ENCODE measurements at places on chromosomes 5 and 9.

GRCh38 chr9:89600831-89601230 lies 4.0 kb upstream of the GADD45G start:
- DNase-seq: no peak

DNA sequence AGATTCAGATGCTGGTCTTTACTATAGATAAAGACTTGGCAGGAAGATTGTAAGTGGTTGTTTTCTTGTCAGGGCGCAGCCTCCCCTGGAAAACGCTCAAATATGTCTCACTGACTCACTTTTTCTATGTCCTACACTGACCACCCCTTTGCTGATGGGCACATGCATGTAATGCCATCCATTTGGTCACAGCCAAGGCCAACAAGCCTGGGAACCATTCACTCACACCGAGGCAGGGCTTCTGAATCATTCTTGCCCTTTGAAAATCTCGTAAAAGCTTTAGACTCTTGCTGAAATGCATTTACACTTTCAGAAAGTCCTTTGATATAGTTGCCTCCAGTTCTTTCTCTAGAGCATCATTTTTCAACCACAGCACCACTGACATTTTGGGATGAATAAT lies 249.4 kb downstream of the ACTL7B start:
- DNase-seq: no peak

- DNase-seq: no peak
Observed at GRCh38 chr5:130868186-130868840, 296.7 kb downstream of the HINT1 start.

DNA sequence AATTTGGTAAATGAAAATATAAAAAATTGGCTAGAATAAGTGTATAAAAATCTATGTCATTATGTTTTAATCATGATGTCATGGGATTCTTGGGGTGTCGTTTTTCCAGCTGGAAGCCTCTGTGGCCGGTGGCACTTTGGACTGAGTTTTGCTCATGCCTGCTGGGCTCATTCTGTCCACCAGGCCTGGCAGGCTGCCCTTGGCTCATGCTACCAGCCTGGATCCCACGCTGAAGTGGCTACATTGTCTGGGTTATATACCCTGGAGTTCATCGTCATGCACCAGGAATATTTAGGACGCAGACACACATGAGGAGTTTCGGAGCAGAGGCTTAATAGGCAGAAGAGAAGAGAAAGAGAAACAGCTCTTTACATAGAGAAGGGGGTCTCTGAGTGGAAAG lies 1913.7 kb upstream of the WWC1 start:
- DNase-seq: no peak

GRCh38 chr9:116149844-116150243 lies 3.7 kb upstream of the PAPPA start:
- DNase-seq: no peak

- no peak for DNase-seq
Observed at GRCh38 chr9:137280474-137281344, 3.2 kb downstream of the TOR4A start.

GRCh38 chr9:98240475-98240874 lies 15.0 kb downstream of the TBC1D2 start:
- no peak for DNase-seq

DNA sequence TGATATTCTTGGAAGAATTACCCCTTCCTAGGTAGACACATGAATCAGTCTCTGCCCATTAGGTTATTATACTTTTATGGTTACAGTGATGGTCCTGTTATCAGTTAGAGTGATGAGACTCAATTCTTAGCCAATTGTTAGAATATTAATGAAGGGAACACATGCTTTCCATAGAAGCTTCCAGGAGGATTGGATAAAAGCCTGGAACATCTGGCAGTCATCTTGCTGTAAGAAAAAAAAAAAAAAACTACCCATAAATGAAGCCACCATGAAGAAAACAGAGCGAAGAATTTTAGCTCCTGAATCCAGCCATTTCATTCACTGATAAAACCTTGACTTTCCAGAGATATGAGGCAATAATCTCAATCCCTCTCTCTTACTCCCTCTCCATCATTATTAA lies 262.5 kb upstream of the GRIN3A start:
- DNase-seq: no peak

- DNase-seq: no peak
Observed at GRCh38 chr9:98911042-98911441, 32.7 kb upstream of the COL15A1 start.

DNA sequence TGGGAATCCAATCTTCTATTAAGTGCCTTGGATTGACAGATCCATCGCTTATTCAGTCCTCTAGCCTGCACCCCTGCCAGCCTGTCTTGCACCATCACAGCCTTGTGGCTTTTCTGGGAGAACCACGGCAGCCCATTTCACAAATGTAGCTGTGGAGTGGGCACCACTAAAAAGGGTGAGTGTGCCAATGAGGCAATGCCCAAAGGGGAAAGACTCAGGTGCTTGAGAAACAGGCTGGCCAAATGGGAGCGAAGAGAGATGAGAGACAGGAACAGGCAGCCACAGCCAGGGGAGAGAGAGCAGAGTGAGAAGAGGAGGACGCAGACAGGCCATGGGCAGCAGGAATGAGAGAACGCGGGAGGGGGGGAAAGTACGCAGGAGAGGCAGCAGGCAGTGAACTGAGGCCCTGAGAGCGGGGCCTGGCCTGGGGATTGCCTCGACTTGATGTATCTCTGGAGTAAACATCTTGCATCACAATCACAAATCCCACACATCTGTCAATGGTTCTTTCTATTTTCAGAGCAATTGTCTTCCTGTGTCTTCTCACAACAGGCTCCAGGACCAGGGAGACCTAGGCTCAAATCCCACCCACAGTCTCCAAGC lies 173.1 kb downstream of the SYK start:
- DNase-seq: no peak

GRCh38 chr5:64180661-64181343 lies 15.2 kb downstream of the RNF180 start:
- DNase-seq: no peak

GRCh38 chr9:122056484-122056883 lies 36.6 kb downstream of the TTLL11 start:
- DNase-seq: no peak

GRCh38 chr5:140015706-140016105 lies 27.4 kb downstream of the NRG2 start:
- DNase-seq: no peak

DNA sequence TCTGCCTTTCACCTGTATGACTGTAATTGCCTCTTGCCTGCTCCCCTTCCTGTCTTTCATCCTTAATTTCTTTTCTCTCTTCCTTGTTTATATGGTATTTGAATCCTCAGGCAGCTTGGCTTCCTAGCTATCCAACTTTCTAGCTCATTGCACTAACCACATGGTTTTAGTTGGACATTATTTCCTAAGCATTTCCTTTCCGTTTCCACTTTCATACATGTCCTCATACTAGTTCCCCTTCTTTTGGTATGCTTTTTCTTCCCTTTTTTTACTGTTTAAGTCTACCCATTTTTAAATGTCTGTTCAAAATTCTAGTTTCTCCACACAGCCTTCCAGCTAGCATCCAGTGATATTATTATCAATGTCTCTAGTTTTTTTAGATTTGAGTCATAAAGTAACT lies 6.6 kb downstream of the CWC27 start:
- no peak for DNase-seq

- no peak for DNase-seq
Observed at GRCh38 chr5:170161069-170161468, 55.4 kb downstream of the FOXI1 start.

DNA sequence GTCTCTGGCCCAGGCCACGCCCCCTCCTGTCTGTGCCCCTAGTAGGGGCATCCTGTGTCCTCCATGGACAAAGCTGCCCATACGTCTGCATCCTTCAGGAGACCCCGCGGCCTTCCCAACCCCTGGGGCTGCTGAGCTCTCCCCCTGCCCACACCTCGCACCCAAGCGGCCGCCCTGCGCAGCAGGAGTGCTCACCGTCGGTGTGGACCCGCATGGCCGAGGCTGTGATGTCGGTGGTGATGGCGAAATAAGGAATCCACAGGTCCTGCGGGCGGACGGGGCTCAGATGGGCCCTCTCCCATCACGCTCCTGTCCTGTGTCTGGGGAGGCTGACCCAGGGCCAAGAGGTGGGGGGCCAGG lies 4.8 kb upstream of the NSMF start:
- DNase-seq: no peak

DNA sequence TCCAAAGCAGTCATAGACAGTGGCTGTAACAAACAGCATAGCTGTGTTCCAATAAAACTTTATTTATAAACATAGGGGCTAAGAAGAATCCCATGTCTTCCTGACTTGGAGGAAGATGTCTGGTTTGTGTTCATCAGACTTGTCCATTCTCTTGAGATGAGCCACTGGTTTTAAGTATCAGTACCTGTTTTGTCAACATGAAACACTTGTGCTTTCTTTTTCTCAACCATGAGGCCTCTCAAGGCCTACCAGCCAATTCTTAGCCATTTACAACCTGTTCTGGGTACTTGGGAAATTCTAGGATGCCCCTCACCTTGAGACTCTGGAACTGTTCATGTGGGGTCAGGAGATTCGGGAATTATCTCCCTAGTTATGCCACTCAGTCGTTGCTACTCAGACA lies 154.3 kb upstream of the PPP1R2B start:
- no peak for DNase-seq

GRCh38 chr9:98880311-98881015 lies 63.2 kb upstream of the COL15A1 start:
- no peak for DNase-seq

- DNase-seq: no peak
Observed at GRCh38 chr5:1745123-1745795, 54.4 kb downstream of the MRPL36 start.

- no peak for DNase-seq
Observed at GRCh38 chr9:84758817-84759216, 89.3 kb downstream of the NTRK2 start.

DNA sequence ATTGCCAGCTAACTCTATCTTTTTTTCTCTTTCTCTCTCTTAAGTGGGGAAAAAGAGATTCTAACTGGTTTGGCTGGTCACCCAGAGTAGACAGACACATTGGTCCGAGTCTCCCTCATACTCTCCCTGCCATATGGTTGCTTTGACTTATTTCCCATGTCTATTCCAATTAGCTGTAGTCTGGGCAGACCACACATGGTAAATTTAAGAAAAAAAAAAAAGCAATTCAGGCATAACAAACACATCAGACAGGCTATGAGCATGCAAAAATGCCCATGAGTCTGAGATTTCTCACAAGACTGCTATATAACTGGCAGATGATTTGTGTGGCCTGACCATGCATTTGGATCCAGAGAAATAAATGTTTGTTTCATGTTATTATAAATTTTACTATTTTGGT lies 110.2 kb upstream of the FGF10 start:
- DNase-seq: no peak

DNA sequence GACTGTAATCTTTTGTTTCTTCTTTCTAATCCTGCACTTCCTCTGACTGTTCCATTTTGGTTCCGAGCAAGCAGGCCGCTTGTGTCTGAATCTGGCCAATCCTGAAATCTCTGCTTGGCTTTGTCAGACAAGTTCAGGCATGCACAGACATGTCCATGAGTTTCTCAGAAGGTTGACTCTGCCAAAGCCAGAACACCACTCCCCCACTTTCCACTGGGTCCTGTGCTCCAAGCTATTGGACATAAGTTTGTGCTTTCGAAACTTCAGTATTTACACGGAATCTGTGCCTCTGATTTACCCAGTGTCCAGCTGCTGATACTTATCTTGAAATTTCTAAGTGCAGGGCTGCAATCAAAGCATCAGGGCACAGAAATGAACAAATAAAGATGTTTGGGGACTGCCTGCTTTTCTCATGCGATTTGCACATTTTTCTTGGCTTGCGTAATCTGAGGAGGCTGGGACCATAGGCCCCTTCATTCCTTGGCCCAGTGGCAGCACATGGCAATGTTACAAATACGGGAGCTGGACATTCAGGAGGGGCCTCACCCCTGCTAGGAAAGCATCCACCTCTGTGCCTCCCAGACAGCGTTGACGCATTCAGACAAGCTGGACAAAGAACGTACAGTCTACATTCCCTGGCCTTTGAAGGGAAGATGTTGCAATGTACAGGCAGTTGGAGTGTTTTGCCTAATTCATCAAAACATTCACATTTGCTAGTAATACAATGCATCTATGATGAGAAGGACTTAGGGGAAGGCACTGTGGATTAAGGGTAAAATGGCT lies 209.2 kb upstream of the PAPPA start:
- DNase-seq: no peak

GRCh38 chr5:31335456-31335855 lies 142.0 kb downstream of the CDH6 start:
- DNase-seq: no peak

DNA sequence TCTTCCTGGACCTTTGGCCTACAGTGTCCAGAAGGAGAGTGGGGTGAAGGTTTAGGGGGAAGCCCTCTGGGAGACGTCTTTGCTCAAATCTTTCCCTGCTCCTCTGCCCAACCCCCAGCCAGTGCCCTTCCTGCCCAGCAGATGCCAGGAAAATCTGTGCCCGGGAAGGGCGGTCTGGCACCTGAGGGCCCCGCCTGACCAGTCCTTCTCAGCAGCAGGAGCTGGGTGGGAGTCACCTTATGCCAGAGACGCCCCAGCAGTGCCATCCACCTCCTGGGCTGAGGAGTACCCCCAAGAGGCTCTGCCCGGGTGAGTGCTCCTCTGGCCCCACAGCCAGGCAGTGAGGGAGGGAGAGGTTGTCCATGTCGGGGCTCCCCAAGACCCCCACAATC lies 14.9 kb upstream of the CERCAM start:
- DNase-seq: no peak

- no peak for DNase-seq
Observed at GRCh38 chr9:131738293-131739132, 1.4 kb downstream of the RAPGEF1 start.

- no peak for DNase-seq
Observed at GRCh38 chr5:170330568-170331054, 33.0 kb upstream of the LCP2 start.

DNA sequence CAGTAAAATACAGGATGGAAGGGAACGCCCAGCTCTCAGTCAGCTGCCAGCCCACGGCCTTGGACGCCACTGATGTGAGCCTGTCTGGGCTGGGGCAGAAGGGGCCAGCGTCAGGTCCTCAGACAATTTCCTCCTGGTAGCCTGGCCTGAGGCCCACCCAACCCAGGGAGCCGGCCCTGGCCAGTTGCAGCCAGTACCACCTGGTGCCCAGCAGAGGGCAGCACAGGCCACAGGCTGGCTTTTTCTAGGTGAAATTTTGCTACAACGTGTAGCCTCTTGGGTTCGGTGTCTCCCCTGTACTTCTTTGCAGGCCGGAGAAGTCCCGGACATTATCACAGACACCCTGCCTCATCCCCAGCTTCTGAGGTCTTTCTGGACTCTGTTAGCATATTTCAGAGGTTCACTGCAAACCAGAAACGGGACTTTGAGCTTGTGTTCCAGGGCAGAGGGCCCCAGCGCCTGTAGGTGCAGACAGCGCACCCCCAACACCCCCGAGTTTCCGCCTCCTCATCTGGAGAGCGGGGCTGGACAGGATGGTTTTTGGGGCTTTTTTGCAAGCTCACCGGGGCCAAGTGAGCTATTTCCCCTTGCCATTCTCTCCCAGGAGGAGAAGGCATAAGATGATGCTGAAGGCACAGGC lies 45.9 kb upstream of the KCNMB1 start:
- DNase-seq: peak; percentile 58

- no peak for DNase-seq
Observed at GRCh38 chr5:10652606-10653005, 88.7 kb downstream of the ANKRD33B start.

- no peak for DNase-seq
Observed at GRCh38 chr5:119255571-119256356, 100.1 kb upstream of the TNFAIP8 start.

- DNase-seq: no peak
Observed at GRCh38 chr5:87782916-87783315, 370.2 kb upstream of the CCNH start.
